ENCODE measurements at places on chromosomes 12 and 14. TPM values are rescaled to one million over a fixed set of nuclear protein-coding genes. Genes with fewer than 3 reads are reported as not detected.

The BHLHE41 gene
- total RNA-seq, result 0.09 TPM

The IL31 gene
- not detected for total RNA-seq

The RIN3 gene
- total RNA-seq, result 4.9 TPM

The BIN2 gene
- total RNA-seq, result not detected

The CD9 gene
- 1,308 TPM for total RNA-seq

The COQ5 gene
- 30.4 TPM for total RNA-seq

The RDH5 gene
- 2.8 TPM for total RNA-seq

The SYT10 gene
- not detected for total RNA-seq

The ALDH2 gene
- total RNA-seq, result 62.4 TPM

The CAPZA3 gene
- total RNA-seq, result not detected

The LRRK2 gene
- 2.0 TPM for total RNA-seq

The ZC2HC1C gene
- total RNA-seq, result 0.90 TPM

The GARIN6 gene
- total RNA-seq, result not detected

The PEBP1 gene
- total RNA-seq, result 153 TPM

The CACNA2D4 gene
- total RNA-seq, result 0.81 TPM

The RILPL2 gene
- 4.6 TPM for total RNA-seq

The RNFT2 gene
- 1.4 TPM for total RNA-seq

The SMAGP gene
- total RNA-seq, result 10.2 TPM

The IAPP gene
- total RNA-seq, result not detected

The FAM181A gene
- total RNA-seq, result not detected

The LPAR5 gene
- total RNA-seq, result not detected

The NRXN3 gene
- 3.3 TPM for total RNA-seq

The KRT6B gene
- under 0.01 TPM for total RNA-seq

The NKX2-8 gene
- total RNA-seq, result not detected

The LTBP2 gene
- 214 TPM for total RNA-seq

The POMT2 gene
- total RNA-seq, result 12.5 TPM

The PRR4 gene
- total RNA-seq, result 0.18 TPM

The INHBC gene
- not detected for total RNA-seq

The JAG2 gene
- total RNA-seq, result 96.3 TPM

The MGP gene
- total RNA-seq, result 65.4 TPM

The NTN4 gene
- 92.9 TPM for total RNA-seq

The ASIC1 gene
- 1.0 TPM for total RNA-seq

The RBP5 gene
- 0.19 TPM for total RNA-seq

The PIWIL1 gene
- not detected for total RNA-seq

The PMEL gene
- total RNA-seq, result 0.19 TPM

The OR6C1 gene
- total RNA-seq, result not detected

The PHLDA1 gene
- 31.5 TPM for total RNA-seq

The NPFF gene
- total RNA-seq, result not detected

The CLEC9A gene
- total RNA-seq, result not detected

The OAS1 gene
- total RNA-seq, result 4.9 TPM

All from endothelial cell of coronary artery (primary cell).